ENCODE measurements at places on chromosomes 16 and 17.

- no peak for DNase-seq
Measured at GRCh38 chr16:51184702-51185433, 33.8 kb upstream of the SALL1 start.

GRCh38 chr17:1710807-1711553, 803 bp upstream of the TLCD2 start:
- DNase-seq = no peak

DNA sequence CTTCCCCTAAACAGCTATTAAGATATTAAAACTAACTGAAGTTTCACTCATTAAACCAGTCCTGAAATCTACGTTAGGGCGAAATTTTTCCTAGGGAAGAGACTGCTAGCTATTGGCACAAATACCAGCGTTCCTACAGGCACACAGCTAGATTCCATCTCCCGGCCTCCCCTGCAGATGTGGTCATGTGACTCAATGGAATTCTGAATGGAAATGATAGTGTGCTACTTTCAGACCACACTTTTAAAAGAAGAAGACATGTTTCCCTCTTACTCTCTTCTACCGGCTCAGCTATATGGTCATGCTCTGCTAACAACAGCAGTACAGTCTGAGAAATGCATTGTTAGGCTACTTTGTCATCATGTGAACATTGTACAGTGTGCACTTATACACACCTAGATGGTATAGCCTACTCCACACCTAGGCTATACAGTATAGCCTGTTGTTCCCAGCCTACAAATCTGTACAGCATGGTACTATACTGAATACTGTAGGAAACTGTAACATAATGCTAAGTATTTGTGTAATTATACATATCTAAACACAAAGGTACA, 31.4 kb downstream of the OGFOD1 start:
- no peak for DNase-seq

DNA sequence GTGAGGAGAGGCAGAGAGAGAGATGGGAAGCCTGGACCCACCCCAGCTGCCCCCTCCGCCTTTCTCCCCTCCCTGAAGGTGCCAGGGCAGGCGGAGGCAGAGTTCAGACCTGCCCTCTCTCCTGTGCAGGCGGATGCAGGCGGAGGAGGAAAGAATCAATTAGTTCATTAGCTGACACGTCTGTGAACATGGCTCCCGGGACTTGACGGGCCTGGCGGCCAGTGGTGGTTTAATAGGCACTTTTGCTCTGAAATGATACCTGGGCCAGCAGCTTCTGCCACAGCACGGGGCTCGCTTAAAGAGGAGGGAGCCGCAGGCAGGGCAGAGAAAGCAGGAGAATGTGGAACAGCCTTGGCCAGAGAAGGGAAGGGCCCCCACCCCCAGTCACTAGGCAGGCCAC, 98.1 kb downstream of the SDK2 start:
- DNase-seq = no peak

GRCh38 chr17:28763137-28763799, 19.5 kb downstream of the TRAF4 start:
- no peak for DNase-seq

DNA sequence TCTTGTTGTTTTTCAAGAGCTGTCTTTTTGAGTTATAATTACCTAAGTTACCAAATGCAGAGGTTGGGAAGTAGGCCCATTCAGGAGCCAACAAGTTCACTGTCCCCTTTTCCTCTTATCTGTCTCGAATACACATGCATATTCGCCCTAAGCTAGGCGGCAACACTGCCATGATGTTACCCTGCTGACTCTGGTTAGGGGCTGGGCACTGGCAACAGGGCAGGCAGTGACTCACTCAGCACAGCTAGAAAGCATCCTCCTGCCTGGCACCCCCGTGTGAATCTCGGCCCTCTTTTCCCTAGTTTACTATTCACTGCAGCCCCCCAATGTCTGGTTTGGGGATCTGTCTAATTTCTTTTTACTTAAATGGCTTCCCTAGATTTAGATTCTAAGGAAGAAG, 13.8 kb downstream of the DBF4B start:
- DNase-seq = no peak

- DNase-seq = no peak
Measured at GRCh38 chr16:31400191-31400590, 7.1 kb downstream of the ITGAD start.

DNA sequence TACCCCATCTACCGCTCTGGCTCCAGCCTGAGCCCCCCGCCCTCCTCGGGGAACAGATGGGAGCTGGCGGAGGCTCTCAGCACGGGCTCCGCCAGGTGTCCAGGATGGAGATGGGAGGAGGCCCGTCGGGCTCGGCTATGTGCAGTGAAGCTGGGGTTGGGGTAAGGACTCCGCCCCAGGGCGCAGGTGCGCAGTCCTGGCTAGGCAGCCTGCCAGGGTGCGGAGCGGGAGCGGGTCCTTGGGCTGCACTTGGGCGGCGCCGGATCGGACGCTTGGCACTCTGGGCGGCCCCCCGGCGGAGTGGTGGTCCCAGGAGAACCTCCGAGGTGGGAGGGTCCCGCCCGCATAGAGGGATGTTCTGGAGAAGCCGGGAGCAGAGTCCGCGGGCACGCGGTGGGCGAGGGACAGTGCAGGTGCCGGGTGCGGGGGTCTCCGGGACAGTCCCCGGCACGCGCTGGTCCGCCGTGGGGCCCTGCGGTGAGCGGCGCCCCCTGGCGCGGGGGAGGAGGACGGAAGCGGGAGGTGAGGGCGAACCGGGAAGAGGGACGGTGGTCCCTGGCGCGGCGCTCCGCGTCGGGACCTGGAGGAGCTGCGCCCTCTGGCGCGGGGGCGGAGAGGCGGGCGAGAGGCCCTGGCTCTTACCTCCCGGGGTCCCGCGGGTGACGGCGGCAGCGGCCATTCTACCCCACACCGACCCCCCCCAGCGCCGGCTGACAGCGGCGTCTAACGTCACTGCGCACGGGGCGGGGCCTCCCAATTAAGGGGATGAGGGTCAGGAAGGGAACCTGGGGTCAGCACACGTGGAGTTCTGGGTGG, at the start of gene CAMTA2:
TSS of gene CAMTA2 (minus strand) at position 725 of the 816 bp plus-strand sequence. CDS start 1,453 bp downstream, outside the sequence.
- DNase-seq = peak; percentile 59

Data from fibroblast of mammary gland (primary cell).